ENCODE measurements at places on chromosomes 5 and 9.
A peak's percentile ranks its signal among the peaks of the same experiment; 100 is the strongest.

- no peak for DNase-seq
These were observed 17.7 kb upstream of the FAM174A start for GRCh38 chr5:100517301-100517974.

DNA sequence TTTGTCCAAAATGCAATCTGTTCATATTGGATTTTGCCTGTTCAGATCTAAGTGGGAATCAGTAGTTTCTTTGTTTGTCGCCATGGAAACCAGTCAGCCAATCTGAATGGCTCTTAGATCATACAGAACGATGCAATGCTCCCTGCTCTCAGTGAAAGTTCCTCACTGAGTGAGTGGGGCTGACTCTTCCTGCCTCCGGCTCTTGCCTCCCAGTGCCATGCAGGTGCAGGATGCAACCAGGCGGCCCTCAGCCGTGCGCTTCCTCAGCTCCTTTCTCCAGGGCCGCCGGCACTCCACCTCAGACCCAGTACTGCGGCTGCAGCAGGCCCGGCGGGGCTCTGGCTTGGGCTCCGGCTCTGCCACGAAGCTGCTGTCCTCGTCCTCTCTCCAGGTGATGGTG, at the start of gene PTPDC1:
Gene PTPDC1, plus strand, starts transcription at position 151 of the 400 bp plus-strand sequence. Its CDS starts 67 bp downstream, at position 218.
- peak; percentile 42 for DNase-seq

DNA sequence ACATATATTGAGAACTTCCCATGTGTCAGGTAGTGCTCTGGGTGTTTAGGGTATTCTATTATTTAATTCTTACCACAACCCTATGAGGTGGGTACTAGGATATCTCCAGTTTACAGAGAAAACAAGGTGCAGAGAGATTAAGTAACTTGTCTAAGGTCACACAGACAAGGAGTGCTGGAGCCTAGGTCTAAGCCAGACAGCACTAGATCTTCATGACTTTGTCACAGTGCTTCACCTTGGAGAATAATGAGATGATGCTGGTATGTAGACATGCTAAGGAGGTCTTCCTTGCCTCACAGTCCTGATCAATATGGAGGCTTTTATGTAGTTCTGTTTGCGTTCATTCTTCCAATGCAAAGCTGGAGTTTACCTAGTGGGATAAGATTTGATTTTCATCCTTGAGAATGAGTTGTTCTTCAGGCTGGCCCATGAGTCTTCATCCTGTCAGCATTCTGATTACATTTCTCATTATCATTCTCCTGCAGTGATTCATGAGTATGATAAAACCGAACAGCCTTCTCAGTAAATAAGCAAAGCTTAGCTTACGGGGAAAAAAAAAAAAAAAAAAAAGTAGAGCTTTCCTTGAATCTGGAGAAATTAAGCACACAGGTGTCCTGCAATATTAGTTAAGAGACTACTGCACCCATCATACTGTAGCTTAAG, 176.3 kb downstream of the C9orf152 start:
- peak; percentile 54 for DNase-seq

- no peak for DNase-seq
These were observed 945 bp downstream of the BTF3 start for GRCh38 chr5:73499187-73499586.

GRCh38 chr5:149203921-149204441, 62.7 kb downstream of the ABLIM3 start:
- DNase-seq = no peak

DNA sequence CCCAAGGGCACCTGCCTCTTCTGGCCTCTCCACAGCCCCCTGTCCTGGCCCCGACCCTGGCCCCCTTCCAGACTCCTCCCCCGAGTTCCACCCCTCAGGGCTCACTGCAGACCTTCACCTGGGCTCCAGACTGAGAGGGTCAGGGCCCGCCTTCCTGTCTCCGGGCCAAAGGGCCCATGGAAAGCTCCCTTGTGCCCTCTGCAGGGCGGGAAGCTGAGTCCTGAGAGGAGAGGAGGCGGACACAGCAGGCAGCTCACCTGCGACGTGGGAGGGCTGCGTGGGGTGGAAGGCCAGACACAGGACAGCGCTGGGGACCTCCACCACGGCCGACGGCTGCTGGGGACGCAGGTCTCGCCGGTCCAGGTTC, 20.6 kb downstream of the DYNC2I2 start:
- DNase-seq = no peak

DNA sequence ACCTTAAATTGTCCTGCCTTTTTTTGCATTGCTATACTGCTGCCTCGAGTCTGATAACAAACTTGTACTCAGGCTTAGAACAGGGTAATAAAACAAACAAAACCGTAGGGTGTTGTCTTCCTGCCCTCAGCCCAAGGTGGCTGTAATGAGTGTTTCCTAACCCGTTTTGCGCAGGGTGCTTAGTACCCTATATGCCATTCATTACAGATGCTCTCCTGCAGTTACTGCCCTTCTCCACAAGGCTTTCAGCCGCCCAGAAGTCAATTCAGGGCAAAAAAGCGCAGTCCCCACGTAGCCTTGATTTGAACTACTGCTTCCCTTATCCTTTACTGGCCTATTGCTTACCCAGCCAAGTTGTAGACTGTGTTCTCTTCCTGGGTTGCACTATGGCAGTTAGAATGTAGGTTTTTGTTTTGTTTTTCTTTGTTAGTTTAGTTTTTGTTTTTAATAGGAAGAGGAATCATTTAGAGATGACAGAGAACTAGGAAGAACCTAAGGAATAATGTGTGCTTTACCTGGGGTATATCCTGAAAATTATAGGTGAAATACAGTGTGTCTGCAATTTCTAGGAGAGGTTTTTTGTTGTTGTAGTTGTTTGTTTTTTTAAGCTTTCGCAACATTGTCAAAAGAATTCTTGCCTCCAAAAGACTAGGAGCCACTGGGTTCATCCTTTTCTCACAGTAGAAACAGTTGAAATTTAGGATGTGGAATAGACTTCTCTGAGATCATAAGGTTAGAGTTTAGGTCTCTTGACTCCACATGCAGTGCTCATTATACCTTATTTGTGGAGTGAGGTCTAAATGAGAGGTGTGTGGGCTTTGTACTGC, 1.3 kb downstream of the HMGXB3 start:
- DNase-seq = peak; percentile 64
